Effector CD8-positive, alpha-beta T cell (primary cell): ENCODE measurements at places on chromosomes 13 and 19.

DNA sequence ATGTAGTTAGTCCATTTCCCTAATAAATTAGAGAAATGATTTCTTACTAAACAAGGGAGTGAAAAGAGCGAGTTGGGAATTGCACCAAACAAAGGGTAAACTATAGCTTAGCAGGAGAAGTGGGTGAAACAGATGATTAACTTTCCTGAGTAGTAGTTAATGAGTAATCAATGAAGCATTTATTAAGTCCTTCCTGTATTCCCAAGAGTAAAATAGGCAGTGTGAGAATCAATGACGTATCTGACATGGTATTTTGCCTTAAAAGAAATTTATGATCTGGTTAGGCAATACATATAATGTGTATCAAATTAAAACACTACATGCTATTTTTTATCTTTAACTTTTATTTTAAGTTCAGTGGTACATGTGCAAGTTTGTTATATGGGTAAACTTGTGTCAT is 142.8 kb downstream of the KLF5 start:
- DNase-seq: no peak

- DNase-seq: no peak
Observed at GRCh38 chr13:26112843-26113242, 61.0 kb upstream of the SHISA2 start.

DNA sequence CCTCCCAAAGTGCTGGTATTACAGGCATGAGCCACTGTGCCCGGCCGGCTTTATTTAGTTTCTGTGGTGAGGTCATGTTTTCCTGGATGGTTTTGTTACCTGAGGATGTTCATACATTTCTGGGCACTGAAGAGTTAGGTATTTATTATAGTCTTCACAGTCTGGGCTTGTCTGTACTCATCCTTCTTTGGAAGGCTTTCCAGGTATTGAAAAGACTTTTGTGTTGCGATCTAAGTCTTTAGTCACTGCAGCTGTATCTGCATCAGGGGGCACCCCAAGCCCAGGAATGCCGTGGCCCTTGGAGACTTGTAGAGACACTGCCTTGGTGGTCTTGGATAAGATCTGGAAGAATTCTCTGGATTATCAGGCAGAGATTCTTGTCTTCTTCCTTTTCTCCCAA is 12.8 kb downstream of the BLOC1S3 start:
- no peak for DNase-seq

- DNase-seq: no peak
Observed at GRCh38 chr19:15641901-15642491, 1.3 kb downstream of the CYP4F3 start.

DNA sequence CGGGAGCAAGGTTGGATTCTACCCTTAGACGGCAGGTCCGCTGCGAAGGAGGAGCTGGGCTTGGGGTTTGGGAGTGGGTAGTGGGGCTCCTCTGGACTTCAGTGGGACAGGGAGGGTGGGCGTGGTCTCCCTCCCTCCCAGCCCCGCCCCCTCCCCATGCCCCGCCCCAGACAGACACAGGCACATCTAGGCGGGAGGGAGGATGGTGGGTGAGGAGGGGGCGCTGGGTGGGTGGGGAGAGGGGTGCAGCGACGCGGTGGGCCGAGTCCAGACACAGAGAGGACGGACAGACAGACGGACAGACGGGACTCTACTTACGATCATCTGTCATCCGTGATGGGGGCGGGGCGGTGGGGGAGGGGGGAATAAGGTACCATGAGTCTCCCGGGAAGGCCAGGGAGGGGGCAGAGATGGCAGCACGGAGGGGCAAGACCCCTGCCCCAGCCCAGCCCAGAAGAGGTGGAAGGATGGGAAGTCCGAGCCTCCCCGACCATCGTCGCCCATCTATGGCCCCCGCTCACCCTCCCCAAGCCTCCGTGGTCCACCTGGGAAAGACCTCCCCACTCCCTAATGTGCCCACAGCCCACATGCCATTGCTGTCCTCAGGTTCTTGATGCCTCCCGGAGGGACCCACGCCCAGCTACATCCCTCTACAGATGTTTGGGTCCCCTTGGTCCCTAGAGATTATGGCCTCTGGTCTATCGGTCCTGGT is 64.8 kb downstream of the UNC13A start:
- DNase-seq: no peak

DNA sequence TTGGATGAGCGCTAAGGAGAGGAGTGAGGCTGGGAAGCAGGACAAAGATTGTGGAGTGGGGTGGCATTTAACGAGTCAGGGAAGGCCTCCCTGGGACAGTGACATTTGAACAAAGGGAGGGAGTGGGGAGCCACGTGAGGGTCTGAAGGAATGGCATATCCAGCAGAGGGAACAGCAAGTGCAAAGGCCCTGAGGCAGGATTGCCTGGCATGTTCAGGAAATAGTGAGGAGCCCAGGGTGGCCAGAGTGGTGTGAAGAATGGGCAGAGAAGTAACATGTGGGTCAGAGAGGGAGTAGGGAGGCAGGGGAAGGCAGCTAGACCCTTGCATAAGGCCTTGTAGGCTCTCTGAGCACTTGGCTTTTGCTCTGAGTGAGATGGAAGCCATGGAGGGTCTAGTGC is 14.9 kb upstream of the PVR start:
- no peak for DNase-seq

- no peak for DNase-seq
Observed at GRCh38 chr19:574658-575526, 2.5 kb downstream of the BSG start.

DNA sequence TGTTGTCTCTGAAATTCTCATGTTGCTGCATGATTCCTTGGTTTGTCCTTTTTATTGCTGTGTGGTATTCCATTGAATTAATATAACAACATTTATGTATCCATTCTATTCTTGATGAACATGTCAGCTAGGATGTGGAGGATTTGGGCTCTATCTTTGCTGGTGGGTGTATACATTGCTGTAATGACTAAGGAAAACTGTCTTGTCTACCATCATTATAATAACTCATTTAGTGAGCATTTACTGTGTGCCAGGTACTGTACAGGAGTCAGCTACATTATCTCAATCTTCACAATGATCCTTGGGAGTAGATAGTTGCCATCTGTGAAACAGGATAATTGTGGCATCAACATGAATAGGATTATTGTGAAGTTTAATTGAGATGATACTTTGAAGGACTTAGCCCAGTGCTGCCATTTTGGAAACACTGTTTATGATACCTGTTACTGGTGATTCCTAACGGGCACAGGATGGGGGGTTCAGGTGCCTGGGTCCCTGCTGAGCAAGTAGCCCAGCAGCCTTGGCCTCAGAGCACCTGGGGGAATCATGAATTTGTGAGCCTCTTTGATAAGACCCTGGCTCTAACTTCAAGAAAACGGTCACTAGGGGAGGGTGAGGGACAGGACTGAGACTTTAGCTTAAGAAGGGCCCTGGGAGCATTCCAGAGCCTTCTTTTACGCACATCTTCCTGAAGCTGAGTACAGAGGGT is 1.8 kb upstream of the CCNE1 start:
- no peak for DNase-seq

- no peak for DNase-seq
Observed at GRCh38 chr13:105936816-105937215, 598.6 kb downstream of the EFNB2 start.

DNA sequence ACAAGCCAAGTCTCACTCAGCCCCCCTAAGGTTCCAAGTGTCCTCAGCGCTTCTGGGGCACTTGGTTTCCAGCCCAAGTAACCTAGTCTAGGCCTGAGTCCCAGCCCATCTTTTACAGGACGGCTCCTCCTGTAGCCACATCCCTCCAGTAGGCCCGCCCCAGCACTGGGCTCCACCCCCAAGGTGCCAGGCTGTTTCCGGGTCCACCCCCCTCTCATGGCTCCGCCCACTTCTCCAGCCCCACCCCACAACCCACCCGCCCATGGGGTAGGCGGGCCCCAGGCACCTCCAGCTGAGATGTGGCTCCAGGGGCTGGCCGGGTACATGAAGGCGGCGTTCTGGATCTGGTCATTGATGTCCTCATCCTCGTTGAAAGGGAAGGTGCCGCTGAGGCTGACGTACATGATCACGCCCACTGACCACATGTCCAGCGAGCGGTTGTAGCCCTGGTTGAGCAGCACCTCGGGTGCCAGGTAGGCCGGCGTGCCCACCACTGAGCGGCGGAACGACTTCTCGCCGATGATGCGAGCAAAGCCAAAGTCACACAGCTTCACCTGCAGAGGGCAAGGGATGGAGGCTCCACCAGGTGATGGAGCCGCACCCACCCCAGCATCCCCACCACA is 17.2 kb upstream of the DACT3 start:
- DNase-seq: peak; percentile 48

GRCh38 chr13:76160961-76161925 is 525.1 kb downstream of the LMO7 start:
- DNase-seq: no peak

GRCh38 chr13:44237276-44237767 is 136.3 kb upstream of the SERP2 start:
- no peak for DNase-seq

DNA sequence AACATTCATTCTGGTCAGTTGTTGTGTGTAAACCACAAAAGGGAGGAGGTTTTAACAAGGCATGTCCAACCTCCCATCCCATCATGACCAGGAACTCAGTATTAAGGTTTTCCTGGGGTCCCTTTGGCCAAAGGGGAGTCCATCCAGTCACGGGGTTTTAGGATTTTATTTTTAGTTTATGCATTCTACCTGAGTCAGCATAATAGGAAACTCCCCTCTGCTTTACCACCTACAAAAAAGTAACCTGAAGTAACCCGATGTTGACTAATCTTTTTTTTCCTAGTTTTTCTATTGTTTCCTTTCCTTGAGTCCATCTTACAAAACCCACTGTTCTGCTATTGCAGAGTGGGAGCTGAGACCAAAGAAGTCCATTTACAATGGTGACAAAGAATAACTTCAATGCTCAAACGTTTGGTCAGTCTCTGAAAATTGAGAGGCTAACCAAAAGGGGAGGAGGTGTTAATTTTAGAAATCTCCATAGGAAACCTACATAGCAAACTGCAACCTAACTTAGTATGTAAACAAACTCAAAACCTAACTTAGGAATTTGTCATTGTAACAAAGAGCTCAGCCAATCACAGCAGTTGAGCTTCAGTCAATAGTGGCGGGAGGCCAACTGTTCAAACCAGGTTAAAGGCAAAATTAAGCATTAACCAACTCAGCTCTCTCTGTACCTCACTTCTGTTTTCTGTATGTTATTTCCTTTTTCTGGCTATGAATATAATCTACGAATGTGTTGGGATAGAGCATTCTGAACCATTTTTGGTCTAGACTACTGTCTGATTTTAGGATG is 1954.1 kb downstream of the PCDH9 start:
- DNase-seq: no peak

GRCh38 chr19:18122860-18123795 is 25.6 kb downstream of the MAST3 start:
- no peak for DNase-seq

GRCh38 chr19:46951171-46951986 is 68.3 kb upstream of the NPAS1 start:
- DNase-seq: no peak

- no peak for DNase-seq
Observed at GRCh38 chr13:101594936-101595335, 142.5 kb downstream of the ITGBL1 start.

GRCh38 chr19:23509686-23510450 is 114.6 kb upstream of the ZNF91 start:
- no peak for DNase-seq

- no peak for DNase-seq
Observed at GRCh38 chr19:22052644-22053013, 345 bp downstream of the ZNF257 start.

DNA sequence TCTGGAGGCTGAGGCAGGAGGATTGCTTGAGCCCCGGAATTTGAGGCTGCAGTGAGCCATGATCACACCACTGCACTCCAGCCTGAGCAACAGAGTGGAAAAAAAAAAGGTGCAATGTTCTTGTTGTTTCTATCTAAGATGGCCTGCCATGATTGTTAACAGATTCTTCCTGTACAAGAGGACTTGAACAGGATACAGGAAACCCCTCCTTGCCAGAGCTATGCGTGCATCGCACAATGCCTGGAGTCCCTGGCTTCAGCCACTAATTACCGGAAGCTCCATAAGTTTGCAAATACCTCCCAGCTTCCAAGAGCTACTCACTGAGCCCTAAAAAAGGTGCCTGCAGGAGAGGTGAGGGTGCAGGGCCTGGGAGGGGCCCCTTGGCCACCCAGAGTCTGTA is 13.1 kb upstream of the HIF3A start:
- DNase-seq: no peak

GRCh38 chr13:30333616-30334015 is 26.3 kb upstream of the KATNAL1 start:
- no peak for DNase-seq

- no peak for DNase-seq
Observed at GRCh38 chr13:62038214-62038613, 622.6 kb upstream of the PCDH20 start.

DNA sequence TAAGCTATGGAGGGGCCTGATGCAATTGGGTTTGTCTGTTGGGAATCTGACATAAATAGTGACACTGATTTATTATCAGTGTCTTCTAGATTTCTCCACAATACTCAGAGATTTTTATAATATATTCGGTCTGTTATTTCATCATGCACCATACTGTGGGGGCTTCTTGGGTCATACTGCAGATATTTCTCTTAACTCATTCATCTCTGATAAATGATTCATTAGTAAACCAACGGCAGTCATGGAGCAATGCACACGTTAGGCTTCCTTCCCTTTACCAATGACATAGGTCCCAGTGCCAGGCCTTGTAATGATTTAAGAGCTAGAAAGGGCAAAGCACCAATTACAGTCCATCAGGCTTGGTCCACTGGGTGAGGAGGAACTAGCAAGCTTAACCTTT is 53.6 kb downstream of the FAM216B start:
- no peak for DNase-seq

DNA sequence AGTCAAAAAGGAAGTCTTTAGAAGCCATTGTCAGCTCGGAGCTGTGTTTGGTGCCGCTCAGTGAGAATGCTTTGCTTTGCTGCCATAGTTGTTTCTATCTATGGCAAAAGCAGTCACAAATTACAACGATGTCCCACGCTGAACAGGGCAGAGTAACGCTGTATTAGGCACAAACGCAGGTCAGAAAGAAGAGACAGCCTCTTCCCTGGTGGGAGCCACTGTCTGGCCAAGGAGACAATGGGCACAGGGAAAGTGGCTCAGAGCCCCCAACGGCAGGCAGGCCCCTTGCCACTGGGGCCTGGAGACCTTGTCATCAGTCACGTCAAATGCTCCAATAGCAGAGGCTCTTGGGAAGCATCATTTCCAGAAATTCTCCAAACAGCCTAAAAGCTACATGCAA is 244.2 kb downstream of the TEX29 start:
- DNase-seq: no peak

- no peak for DNase-seq
Observed at GRCh38 chr19:2556221-2557092, 80.5 kb downstream of the GADD45B start.
